ENCODE measurements at places on chromosomes 13 and 19.

- peak; percentile 89 for DNase-seq
Observed at GRCh38 chr13:109784590-109785140, 1.7 kb downstream of the IRS2 start.

- DNase-seq: no peak
Observed at GRCh38 chr13:46124531-46124966, 19.7 kb upstream of the CPB2 start.

- DNase-seq: no peak
Observed at GRCh38 chr13:41995336-41995735, 34.4 kb upstream of the VWA8 start.

DNA sequence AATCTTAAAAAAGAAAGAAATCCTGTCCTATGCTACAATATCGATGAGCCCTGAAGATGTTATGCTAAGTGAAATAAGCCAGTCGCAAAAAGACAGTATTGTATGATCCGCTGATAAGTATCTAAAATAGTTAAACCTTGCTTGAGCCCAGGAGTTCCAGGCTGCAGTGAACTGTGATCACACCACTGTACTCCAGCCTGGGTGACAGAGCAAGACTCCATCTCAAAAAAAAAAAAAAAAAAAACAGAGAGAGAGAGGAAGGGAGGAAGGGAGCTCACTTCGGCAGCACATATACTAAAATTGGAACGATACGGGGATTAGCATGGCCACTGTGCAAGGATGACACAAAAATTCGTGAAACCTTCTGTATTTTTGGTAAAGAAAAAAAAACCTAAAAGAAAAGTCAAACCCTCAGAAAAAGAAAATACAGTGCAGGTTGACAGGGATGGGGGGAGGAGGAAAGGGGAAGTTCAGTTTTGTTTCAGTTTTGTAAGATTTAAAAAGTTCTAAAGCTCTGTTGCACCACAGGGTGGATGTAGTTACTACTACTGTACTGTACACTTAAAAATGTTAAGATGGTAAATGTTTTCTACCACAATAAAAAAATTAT, 8.4 kb downstream of the CLASRP start:
- no peak for DNase-seq

- no peak for DNase-seq
Observed at GRCh38 chr19:29667901-29668341, 2.7 kb downstream of the PLEKHF1 start.
